ENCODE measurements at places on chromosomes 1 and 21.

GRCh38 chr21:22224261-22224660, 1226.1 kb downstream of the NCAM2 start:
- no peak for DNase-seq

DNA sequence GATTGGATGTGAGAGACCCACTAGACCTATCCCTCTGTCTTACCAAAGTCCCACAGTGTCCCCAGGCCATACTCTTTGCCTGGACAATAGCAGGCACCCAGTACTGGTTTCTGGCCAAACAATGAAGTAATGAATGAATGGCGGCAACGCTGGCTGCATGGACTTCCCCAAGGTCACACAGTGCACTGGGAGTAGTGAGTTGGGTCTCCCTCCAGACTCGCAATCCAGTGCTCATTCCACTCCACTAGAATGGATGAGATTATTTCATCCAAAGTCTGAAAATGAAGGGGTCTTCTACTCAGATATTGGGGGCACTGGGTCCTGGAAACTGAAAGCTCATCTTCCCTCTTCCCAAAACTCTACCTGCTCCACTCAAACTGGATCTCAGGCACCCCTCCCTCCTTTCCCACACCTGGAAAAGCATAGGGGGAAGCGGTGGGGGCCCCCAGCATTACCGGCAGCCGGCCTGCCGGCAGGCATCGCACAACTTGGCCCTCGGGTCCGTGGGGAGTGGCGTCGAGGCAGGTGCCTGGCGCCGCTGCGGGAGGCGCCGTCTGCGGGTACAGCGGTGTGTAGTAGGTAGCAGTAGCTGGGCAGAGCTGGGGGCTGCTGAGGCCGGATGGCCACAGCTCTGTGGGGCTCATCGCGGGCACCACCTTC, 816 bp downstream of the E2F2 start:
- DNase-seq = no peak

DNA sequence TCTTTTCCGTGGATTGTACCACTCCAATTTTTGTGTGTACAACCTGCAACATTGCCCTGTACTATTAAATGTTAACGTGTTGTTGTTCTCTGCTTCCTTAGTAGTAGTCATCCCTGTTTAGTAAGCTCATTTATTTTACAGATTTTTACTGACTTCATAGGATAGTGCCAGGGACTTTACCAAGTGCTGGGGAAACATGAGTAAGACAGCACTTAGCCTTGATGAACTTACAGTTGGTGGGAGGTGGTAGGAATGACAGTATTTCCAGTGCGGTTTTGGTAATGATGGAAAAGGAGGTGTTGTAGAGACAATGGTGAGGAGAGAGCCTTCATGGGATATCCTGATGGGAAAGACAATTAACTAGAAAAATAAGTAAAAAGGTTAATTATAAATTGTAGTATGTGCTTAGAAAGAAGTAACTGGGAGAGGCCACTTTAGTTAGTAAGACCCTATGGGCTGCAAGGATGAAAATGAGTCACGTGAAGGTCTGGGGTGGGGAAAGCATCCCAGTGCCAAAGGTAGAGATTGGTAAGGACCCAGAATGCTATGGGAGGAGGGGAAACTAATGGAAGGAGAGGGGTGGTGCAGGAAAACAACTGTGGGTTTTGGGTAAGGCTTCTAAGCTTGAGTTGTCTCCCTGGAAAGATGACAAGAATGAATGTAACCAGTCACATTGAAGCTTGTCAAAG, 1.7 kb downstream of the RLF start:
- DNase-seq = no peak

GRCh38 chr1:48611841-48612240, 139.8 kb upstream of the SPATA6 start:
- DNase-seq = no peak

GRCh38 chr1:199264283-199264682, 625.4 kb downstream of the PTPRC start:
- no peak for DNase-seq

- no peak for DNase-seq
These were observed 9.0 kb downstream of the TRAF5 start for GRCh38 chr1:211335522-211336157.

DNA sequence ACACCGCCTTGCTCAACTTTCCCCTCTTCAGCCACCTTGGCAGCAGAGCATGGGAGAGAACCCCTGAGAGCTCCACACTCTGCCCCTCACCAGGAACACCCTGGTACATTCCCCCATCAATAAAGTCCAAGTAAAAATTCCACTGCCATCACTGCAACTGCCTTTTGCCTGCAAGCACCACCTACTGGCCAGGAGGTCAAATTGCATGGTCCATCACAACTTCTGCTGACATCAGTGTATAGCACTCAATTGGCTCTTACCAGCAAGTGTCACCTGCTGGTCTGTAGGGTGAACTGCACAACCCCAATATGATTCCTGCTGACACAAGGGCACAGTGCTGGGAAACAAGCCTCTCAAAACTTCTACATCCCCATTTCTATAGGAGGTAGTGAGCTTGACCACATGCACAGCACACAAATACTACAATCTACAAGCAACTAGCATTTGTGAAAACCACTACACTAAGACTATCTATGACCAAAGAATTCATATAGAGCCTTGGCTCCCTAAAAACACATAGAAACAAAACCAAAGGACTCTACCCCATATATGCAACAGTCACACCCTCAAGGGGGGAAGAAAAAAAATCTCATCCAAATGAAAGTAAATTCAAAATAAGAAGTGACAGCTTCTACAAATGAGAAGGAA, 69.2 kb downstream of the FASLG start:
- no peak for DNase-seq

DNA sequence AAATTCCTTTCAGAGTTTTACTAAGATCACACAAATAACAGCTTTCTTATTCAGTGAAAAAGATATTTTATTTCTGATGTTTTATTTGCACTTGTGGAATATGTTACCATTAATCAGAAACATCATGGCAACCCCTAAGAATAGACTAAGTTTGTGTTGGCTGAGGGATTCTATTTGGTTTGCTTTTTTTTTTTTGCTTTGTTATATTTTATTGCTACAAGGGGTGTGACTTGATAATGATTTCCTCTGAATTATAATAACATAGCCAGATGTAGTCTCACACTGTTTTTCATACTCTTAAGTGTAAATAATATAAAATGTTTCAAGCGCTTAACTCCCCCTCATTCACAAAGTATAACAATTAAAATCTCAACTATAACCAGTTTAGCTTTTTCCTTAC, 20.0 kb downstream of the GLRX2 start:
- DNase-seq = no peak

- no peak for DNase-seq
These were observed 63.0 kb downstream of the NR5A2 start for GRCh38 chr1:200090252-200091159.

DNA sequence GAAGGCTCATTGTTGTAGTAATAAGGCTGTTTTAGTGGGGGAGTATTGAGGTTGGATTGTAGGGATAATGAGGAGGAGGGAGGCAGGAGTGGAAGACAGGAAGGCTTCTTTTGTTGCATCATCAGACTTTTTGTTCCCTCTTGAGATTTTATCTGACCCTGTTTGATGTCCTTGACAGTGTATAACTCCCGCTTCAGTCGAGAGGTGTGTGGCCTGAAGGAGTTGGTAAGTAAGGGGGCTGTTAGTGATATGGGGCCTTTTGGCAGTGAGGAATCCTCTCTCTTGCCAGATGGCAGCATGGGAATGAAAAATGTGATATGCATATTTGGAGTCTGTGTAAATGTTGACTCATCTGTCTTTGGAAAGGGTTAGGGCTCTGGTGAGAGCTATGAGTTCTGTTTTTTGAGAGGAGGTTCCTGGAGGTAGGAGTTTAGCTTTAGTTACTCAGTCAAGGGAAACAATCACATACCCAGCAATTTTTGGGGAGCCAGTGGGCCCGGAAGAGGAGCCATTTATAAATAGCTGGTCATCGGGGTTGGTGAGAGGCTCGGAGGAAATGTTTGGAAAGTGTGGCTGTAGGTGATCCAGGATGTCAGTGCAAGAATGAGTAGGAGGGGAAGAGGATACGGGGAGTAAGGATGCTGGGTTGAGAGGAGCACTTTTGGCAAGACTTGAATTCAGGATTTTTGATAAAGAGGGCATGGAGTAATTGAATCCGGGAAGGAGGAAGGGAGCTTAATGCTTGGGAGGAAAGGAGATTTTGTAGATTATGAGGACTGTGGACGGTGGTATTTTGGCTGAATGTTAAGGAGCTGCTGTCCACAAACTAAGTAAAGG, 136.7 kb upstream of the ETV3 start:
- no peak for DNase-seq

DNA sequence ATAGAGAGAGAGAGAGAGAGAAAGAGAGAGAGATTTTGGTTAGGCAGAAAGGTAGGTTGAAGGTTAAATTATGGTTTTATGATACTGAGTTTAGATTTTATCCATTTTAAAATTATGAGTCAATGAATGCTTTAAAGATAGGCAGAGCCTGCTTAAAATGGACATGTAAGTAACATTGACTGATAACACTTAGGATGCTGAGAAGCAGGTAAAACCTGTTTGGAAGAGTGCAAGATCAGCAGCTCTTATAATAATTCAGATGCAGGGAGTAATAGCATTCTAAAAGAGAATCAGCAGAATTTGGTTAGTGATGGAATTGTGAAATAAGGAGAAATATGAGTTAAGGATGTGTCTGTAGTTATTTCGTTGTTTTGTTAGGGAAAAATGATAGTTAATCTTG, 446.6 kb downstream of the PLA2G4A start:
- DNase-seq = no peak

DNA sequence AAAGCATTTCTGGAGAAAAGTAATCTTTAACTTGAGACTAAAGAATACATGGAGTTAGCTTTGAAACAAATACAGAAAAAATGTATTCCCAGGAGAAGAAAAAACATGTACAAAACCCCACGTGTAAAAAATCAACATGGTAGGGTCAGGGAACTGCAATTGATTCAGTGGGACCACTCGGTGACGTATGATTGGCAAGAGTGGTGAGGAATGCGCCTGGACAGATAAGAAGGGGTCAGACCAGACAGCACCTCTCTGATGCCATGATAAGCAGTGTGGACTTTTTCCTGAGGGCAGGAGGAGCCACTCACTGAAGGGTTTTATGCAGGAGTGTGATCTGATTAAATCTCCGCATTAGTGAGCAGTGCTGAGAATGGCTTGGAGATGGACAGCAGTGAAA, 142.5 kb downstream of the DAB1 start:
- DNase-seq = no peak

- no peak for DNase-seq
These were observed 1300.0 kb downstream of the PLA2G4A start for GRCh38 chr1:188128761-188129160.

GRCh38 chr1:15410884-15411245, 1.2 kb downstream of the EFHD2 start:
- no peak for DNase-seq

- DNase-seq = no peak
These were observed 32.1 kb downstream of the IL12RB2 start for GRCh38 chr1:67339623-67340343.

DNA sequence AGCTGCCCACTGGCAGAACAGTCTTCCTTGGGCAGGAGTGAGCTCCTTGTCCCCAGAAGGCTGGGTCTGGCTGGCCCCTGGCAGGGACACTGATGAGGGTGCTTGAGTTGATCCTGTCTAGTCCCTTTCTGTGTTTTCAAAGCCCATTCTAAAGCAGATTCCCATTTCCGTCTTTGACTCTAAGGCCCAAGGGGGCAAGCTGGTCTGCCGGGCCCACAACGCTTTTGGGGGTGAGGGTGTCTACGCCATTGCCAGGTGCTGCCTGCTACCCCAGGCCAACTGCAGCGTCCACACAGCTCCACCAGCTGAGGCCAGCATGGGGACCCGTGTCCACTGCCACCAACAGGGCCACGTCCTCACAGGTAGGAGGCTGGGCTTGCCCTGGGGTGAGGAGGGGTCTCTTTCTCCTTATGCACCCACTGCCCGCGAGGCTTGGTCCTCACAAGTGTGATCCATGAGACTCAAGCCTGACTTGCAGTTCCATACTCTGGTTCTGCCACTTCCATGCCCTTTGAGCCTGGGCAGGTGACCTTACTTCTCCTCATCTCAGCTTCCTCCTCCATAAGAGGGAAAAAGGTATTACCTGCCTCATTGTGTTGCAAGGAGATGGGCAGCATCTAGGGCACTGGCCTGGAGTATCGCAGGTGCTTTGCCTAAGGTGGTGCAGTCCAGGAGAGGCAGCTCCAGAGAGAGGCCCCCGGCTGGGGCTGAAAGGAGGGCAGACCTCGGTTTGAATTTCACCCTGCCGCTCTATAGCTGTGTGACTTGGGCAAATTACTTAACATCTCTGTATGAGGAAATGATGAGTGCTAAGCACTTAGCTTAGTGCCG, 20.2 kb downstream of the PCSK9 start:
- DNase-seq = no peak

GRCh38 chr1:248372394-248372793, 3.2 kb upstream of the OR2T6 start:
- no peak for DNase-seq

DNA sequence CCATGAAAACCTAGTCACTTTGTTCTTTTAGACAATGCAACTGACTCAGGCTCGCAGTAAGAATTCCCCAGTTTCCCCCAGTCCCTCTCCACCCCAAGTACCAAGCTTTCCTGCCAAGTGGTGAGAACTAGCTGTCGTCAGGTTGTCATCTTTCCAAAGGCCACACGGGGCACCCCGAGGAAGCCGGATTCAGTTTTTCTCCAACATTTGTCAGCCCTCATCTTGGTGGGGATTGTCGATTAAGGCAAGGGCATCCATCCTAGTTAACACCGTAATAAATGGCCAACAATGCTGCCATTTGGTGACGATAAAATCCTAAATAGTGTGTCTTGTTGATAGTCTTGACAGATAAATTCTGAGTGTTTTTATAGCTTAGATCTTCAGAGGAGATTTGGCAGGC, 55.9 kb upstream of the PROX1 start:
- no peak for DNase-seq

GRCh38 chr1:184161071-184161698, 109.7 kb downstream of the TSEN15 start:
- no peak for DNase-seq

DNA sequence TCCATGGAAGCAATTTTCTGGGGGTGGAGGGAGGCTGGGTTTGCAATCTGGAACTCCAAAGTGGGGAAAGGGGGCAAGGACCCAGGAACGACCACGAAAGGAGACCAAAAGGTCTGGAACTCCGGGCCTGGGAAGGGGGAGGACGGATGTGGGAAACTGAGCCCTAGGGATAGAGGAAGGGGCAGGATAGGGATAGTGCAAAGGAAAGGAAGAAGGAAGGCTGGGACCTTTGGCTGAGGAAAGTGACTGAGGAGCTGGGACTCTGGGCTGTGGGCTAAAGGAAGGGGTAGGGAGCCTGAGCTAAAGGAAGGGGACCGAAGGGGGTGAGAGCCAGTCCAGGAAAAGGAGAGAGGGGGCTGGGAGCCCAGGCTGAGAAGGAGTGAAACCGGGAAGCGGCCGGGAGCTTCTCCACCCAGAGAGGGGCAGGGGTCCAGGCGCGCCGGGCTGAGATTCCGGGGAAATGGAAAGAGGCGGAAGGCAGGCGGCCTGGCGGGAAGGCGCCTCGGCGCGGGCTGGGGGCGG, 395 bp downstream of the SLC9A1 start:
- DNase-seq = no peak

- DNase-seq = no peak
These were observed 852 bp downstream of the KTI12 start for GRCh38 chr1:52032785-52033131.

GRCh38 chr1:97739596-97740103, 181.2 kb downstream of the DPYD start:
- DNase-seq = no peak
